K562 (cell line): ENCODE measurements at places on chromosomes 1 and 21. TPM values are rescaled to one million over a fixed set of nuclear protein-coding genes. Genes with fewer than 3 reads are reported as not detected.

RGS1 gene
- 0.42 TPM in 1 of 2 replicates, not detected in the other for total RNA-seq

FCRL6 gene
- not detected in 2 replicates for total RNA-seq

ZYG11A gene
- total RNA-seq: 18.7 and 19.6 TPM in 2 replicates

- H3K27ac ChIP-seq: no peak overlapping the region; the same call in 2 of the 3 replicates
- no peak for DNase-seq
- peaks cover 26% of the 10 kb centered on the region for H3K4me1 ChIP-seq
- H3K4me3 ChIP-seq: no peak overlapping the region
- H3K36me3 ChIP-seq: no peaks in the 10 kb centered on the region
Observed at GRCh38 chr1:8198522-8198921, 119.4 kb upstream of the SLC45A1 start.

DNA sequence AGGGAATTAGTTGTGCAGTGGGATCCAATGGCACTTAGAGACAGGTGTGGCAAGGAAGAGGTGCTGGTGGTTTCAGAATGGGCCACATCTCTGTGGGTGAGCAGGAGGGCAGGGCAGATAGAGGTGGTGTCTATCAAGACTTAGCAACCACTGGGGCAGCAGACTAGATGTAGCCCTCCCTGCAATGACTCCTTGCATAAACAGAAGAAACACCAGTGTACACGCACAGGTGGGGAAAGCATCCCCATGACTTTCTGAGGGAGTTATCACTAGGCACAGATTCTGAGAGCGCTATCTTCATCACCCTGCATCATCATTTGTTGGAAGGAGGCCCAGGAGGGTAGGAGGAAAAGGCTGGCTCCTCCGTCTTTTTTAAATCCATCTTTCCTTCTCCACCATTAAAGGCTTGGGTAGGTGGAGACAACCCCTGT lies 58.4 kb downstream of the PLXNA2 start:
- no peak for DNase-seq
- H3K36me3 ChIP-seq: no peaks in the 10 kb centered on the region
- peaks cover under 1% of the 10 kb centered on the region; the same call in 1 of the 2 replicates for H3K27me3 ChIP-seq
- H3K4me3 ChIP-seq: no peak overlapping the region
- H3K4me1 ChIP-seq: peaks cover 46% of the 10 kb centered on the region

GRCh38 chr21:39612233-39613040 lies at the start of gene B3GALT5:
Gene B3GALT5 (plus strand): TSS chr21:39612940. CDS start chr21:39660560, 47,620 bp downstream.
- DNase-seq: no peak
- no peaks in the 10 kb centered on the region for H3K4me1 ChIP-seq
- H3K27ac ChIP-seq: no peak within 1 kb of the TSS
- peaks cover 22% of the 10 kb centered on the region for H3K27me3 ChIP-seq
- no peaks in the 10 kb centered on the region for H3K36me3 ChIP-seq
- H3K4me3 ChIP-seq: no peak within 1 kb of the TSS
